Activated CD8-positive, alpha-beta memory T cell treated with anti-CD3 and anti-CD28 coated beads for 1 hour (primary cell): ENCODE measurements at places on chromosomes 2 and 18.

GRCh38 chr2:130393318-130393910, 37.6 kb downstream of the PTPN18 start:
- no peak for DNase-seq

- no peak for DNase-seq
Observed at GRCh38 chr2:43175876-43176275, 50.5 kb downstream of the ZFP36L2 start.

- DNase-seq, result no peak
Observed at GRCh38 chr2:234245945-234246344, 195.4 kb downstream of the SPP2 start.

GRCh38 chr2:50263728-50264127, 768.2 kb downstream of the NRXN1 start:
- DNase-seq, result no peak

DNA sequence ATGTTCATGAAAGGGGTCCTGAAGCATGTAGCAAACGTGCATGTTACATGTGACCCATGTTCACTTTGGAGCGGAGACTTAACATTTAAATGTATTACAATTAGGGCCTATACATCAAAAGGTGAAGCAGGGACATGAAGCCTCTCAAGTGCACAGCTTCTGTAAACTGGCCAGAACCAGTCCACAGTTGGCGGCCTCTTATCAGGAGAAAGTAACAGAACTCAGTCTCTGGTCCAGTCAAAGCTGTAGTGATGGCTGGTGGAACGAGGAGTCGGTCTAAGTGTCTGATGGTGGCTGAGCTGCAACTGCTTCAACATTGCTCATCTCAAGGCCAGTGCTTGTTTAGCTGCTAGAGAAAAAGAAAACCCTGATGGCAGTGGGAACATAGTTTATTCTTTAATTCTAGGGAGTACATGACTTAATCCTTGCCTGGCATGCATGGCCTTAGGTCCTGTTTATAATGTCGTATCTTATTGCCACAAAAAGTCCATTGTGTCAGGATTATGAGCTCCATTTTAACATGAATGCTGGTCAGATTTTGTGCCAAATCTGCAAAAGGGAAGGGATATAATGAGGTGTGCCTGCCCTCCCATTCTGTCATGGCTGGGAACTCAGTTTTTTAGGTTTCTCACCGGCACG, 22.2 kb upstream of the YES1 start:
- no peak for DNase-seq

GRCh38 chr2:61670591-61671501, 132.7 kb upstream of the XPO1 start:
- no peak for DNase-seq
